ENCODE measurements at places on chromosomes 11 and 22. TPM values are rescaled to one million over a fixed set of nuclear protein-coding genes. Genes with fewer than 3 reads are reported as not detected.
A peak's percentile ranks its signal among the peaks of the same experiment; 100 is the strongest.

GRCh38 chr22:37484480-37485394 lies 1.4 kb downstream of the MFNG start:
- DNase-seq = peak; percentile 81

GRCh38 chr11:93623179-93623578 lies 38.3 kb upstream of the CEP295 start:
- DNase-seq = no peak

THY1 gene
- not detected for total RNA-seq

TNNT3 gene
- 9.3 TPM for total RNA-seq

ACRV1 gene
- not detected for total RNA-seq
